ENCODE measurements at places on chromosomes 4 and X.

DNA sequence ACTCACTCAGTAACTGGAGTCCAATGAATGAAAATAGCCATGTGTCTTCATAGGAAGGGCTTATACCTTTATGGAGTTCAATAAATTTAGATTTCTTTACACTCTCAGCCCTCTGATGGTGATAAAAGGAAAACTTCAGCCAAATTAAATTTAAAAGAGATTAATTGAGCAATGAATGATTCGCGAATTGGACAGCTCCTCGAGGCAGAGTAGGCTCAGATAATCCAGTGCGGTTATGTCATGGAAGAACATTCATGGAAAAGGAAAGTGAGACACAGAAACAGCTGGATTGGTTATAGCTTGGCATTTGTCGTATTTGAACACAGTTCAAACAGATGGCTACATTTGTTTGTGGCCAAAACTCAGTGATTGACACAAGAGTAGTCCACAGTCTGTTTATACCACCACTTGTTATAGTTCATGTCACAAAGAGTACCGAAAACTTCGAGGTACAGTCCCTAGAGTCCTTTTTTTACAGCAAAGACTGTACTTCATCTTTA, 54.6 kb upstream of the TACR3 start:
- DNase-seq = no peak

GRCh38 chr4:128461291-128462102, 173.9 kb upstream of the PGRMC2 start:
- no peak for DNase-seq

- no peak for DNase-seq
These were observed 35.9 kb downstream of the ETDC start for GRCh38 chrX:135345107-135345589.

GRCh38 chrX:103356858-103357257, 552 bp downstream of the TCEAL9 start:
- no peak for DNase-seq

DNA sequence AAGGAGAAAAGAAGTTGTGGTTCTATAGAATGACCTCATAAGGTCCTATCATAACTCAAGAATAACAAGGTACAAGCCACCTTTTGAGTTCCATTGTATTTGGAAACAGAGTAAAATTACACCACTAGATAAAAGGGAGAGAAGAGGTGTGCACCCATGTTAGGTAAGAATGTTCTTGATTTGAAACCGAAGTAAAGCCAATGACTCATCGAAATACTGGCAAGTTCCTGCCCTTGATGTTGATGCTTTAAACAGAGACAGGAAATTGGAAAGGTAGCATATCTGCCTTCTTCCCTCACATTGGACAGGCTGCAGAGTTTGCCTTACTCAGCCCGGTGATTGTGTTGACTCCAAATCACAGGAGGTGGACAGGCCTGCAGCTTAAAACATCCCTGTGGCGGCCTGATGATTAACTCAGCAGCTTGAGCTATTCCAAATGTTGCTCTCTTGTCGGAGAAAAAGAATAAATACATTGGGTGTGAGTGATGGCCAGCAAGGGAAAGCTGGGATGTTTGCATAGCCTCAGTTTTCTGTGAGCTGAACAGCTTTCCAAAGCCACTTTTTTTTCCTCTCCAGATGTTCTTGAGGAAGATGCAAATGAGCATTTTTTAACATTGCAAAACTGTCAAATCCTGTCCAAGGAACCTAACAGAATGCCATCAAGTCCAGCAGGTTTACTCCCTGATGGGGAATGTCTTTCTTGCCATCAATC, 321.1 kb downstream of the NKX6-1 start:
- no peak for DNase-seq

GRCh38 chr4:152038238-152038637, 277.4 kb upstream of the GATB start:
- no peak for DNase-seq

DNA sequence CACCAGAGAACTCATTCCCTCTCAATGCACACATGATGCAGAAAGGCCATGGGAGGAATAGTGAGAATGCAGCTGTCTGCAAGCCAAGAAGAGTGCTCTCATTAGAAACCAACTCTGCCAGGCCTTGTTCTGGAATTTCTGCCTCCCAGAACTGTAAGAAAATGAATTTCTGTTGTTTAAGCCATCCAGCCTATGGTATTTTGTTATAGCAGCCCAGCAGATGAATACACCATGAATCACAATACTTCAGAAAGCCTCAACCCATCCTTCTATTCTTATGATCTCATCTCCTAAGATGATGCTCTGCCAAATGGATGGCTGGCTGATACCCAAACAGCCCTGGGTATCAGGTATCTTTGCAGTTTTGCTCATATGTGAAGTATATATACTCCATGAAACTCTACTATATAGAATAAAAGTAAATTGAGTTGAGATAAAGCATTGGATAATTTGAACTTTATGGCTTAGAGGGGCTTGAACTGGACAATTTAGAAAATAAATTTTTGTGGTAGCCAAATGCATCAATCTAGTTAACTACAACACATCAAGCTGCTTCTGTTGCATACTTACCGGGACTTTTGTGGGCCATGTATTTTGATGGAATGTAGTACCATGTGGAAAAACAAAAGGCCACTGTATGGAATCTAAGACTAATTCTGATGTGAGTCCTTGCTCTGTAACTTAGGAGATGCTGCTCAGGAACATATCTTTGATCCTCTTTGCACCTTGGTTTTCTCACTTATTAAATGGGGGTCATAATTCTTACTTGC, 245.9 kb downstream of the HS3ST1 start:
- no peak for DNase-seq

GRCh38 chrX:106783716-106784115, 18.8 kb upstream of the TBC1D8B start:
- no peak for DNase-seq

DNA sequence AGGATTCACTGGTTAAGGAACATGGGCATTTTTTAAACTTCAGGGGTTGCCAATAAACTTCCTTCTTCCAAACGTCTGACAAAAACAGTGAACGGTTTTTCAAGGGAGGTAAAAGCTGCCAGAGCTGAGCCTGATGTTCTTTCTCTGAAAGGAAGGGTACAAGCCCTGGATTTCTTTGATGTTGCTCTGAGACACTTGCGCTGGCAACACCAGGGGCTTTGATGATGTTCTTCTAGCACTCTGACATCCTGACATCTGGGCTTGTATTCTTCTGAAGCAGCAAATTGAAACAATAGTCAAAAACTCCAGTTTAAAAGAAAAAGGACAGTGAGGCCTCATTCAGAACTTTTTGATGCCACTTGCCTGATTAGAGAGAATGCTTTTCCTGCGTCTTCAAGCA, 11.8 kb downstream of the FTHL17 start:
- no peak for DNase-seq

GRCh38 chrX:124289443-124289842, 43.0 kb upstream of the TEX13D start:
- no peak for DNase-seq

DNA sequence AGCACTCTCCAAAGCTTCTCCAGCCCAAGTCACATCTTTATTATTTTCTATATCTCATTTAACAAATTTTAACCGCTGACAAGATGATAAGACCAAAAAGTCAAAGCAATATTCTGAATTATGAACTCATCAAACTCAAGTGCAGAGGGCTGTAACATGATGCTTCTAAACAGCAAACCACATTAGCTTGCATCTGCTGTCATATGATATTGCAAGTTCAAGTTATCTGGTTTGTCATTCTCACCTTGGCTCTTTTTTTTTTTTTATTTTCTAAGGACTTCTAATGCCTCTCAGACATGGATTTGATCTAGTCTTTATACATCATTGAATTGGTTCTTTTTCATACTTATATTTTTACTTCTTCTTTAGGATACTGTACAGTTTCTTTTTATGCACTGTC, 93.4 kb downstream of the SLC10A7 start:
- no peak for DNase-seq

- DNase-seq = no peak
These were observed 718 bp downstream of the SPIN3 start for GRCh38 chrX:56994375-56995270.

DNA sequence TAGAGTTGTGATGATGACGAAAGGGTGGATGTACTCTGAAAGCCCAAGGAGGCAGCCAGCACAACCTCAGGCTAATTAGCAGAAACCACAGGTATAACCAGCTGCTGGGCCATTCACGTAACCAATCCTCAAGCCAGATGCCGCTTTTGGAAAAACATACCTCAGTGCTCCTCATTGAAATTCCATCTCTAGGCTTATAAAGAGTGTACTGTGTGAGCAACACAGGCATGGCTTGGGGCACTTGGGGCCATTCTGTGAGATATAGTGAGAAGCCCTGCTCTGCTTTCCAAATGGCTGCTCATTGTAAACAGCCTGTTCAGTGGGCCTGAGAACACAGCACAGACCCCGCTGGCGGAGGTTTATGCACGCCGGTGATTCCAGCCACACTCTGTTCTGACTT, 182.1 kb upstream of the HHIP start:
- DNase-seq = no peak

DNA sequence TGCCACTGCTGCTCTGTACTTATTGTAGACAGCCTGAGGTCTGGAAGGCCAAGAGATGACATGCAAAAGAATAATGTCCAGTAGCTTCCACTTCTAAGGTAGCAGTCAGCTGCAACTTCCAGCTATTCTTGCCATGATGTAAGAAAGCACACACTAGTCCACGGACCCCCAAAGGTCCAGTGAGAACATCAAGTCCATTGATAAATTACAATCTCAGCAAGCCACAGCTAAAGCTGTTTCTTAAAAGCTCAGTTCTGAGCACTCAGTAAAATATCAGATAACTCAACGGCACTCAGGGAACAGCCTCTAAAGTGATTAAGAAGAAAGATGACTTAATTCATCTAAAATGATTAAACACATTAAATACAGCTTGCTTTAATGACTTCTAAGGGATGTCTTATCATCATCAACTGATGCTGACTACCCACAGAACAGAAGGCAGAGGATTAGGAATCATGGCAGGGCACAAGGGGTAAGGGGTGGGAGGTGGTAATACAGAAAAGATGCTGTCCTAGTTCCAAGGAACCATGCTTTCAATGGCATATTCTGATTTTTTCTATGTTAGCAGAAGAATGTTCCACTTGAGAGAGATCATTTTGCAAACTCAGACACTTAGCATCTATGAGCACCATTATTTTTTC, 99.1 kb upstream of the CBR4 start:
- no peak for DNase-seq

DNA sequence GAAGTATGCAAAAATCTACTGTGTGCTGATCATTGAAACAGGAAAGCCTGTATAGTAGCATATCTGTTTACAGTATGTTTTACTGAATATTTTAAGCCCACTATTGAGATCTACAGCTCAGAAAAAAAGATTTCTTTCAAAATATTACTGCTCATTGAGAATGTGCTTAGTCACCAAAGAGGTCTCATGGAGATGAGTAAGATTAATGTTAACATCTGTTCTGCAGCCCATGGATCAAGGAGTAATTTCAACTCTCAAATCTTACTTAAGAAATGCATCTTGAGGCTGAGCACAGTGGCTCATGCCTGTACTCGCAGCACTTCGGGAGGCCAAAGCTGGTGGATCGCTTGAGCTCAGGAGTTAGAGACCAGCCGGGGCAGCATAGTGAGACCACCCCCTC, 3.3 kb downstream of the RNF4 start:
- DNase-seq = no peak

DNA sequence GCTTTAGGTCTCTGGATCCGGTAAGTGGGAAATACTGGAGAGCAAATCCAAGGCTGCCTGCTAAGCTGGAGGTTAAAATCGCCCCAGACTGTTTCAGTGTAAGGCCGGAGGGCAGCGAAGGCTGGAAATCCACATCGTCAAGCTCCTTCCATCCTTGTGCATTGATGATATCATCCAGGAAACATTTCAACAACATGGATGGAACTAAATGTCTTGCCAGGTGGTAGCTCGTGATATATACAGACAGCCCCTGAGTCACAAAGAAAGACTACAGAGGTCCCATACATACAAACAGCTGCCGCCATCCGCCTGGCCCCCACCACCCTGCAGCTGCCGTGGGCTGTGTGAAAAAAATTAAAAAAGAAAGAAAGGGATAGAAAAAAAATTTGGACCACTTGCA, 148.9 kb upstream of the RBPJ start:
- DNase-seq = no peak

GRCh38 chr4:17385403-17385802, 126.5 kb downstream of the QDPR start:
- peak; percentile 4 for DNase-seq

DNA sequence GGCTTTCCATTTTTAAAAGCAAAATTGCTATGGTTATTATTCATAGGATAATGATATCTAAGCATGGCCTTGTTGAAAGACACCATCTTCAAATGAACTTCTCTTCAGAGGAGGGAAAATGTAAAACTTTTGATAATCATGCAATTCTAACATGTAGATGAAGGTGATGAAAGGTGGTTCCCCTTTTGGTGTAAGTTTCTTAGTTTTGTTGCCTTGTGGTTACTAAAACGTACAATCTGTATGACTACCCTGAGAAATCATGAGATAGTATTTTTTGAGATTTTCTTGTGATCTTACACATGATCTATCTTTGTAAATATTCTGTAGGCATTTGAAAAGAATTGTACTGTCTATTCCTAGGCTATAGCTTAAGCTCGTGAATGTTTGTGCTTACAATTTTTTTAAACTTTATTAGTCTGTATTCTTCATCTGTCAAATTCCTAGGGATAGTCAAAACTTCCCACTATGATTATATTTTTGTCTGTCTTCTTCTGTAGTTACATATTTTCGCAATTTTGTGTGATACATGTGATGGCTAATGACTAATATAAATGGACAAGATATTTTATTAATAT, 47.5 kb downstream of the PTPN13 start:
- no peak for DNase-seq

- DNase-seq = no peak
These were observed 84.1 kb upstream of the HELT start for GRCh38 chr4:184934184-184934583.

GRCh38 chrX:20455001-20455400, 188.3 kb upstream of the RPS6KA3 start:
- no peak for DNase-seq

GRCh38 chr4:684623-685327, 4.2 kb downstream of the SLC49A3 start:
- DNase-seq = no peak

GRCh38 chr4:37441231-37442061, 196.9 kb downstream of the NWD2 start:
- no peak for DNase-seq

GRCh38 chrX:135489542-135489941, 30.9 kb upstream of the INTS6L start:
- no peak for DNase-seq

- no peak for DNase-seq
These were observed 105.0 kb upstream of the ANXA3 start for GRCh38 chr4:78446619-78447018.

- DNase-seq = peak; percentile 43
These were observed 1.8 kb downstream of the CPEB2 start for GRCh38 chr4:15003891-15004738.
